Foreskin keratinocyte (primary cell): ENCODE measurements at places on chromosomes 2 and 18. TPM values are rescaled to one million over a fixed set of nuclear protein-coding genes. Genes with fewer than 3 reads are reported as not detected.

Gene TGFBRAP1
- polyA plus RNA-seq = 5.8 and 7.4 TPM in 2 replicates

Gene THSD7B
- 0.01 TPM in 1 of 2 replicates, not detected in the other for polyA plus RNA-seq

Gene TRABD2A
- polyA plus RNA-seq = 0.45 and 1.6 TPM in 2 replicates

Gene MOB4
- polyA plus RNA-seq = 29.1 and 32.0 TPM in 2 replicates

Gene IL1A
- 156 and 231 TPM in 2 replicates for polyA plus RNA-seq

Gene TTN
- polyA plus RNA-seq = not detected in 2 replicates

Gene FNDC4
- 15.8 and 23.7 TPM in 2 replicates for polyA plus RNA-seq

Gene L3MBTL4
- polyA plus RNA-seq = 0.20 and 0.26 TPM in 2 replicates

Gene TEKT4
- polyA plus RNA-seq = not detected in 2 replicates

Gene MSGN1
- polyA plus RNA-seq = not detected in 2 replicates

Gene SLC25A52
- not detected in 2 replicates for polyA plus RNA-seq

Gene USP34
- 23.1 and 25.0 TPM in 2 replicates for polyA plus RNA-seq

Gene SFT2D3
- 1.7 and 2.0 TPM in 2 replicates for polyA plus RNA-seq

Gene EDAR
- polyA plus RNA-seq = 0.02 TPM in 1 of 2 replicates, not detected in the other

Gene CABYR
- polyA plus RNA-seq = 6.2 and 6.8 TPM in 2 replicates

Gene SERPINB10
- 0.73 TPM in 1 of 2 replicates, not detected in the other for polyA plus RNA-seq

Gene SIGLEC15
- 0.10 and 0.22 TPM in 2 replicates for polyA plus RNA-seq

Gene GPD2
- 7.4 and 11.6 TPM in 2 replicates for polyA plus RNA-seq

Gene CCT4
- polyA plus RNA-seq = 190 and 210 TPM in 2 replicates

Gene ERFE
- polyA plus RNA-seq = 0.43 and 0.46 TPM in 2 replicates

Gene MEIS1
- 3.2 and 5.0 TPM in 2 replicates for polyA plus RNA-seq

Gene TOGARAM2
- 0.06 and 0.10 TPM in 2 replicates for polyA plus RNA-seq

Gene NDUFB3
- polyA plus RNA-seq = 175 and 176 TPM in 2 replicates

Gene MATN3
- polyA plus RNA-seq = 1.2 and 3.1 TPM in 2 replicates
